IMR-90 (cell line): ENCODE measurements at places on chromosomes 1 and 21.
A peak's percentile ranks its signal among the peaks of the same experiment; 100 is the strongest.

DNA sequence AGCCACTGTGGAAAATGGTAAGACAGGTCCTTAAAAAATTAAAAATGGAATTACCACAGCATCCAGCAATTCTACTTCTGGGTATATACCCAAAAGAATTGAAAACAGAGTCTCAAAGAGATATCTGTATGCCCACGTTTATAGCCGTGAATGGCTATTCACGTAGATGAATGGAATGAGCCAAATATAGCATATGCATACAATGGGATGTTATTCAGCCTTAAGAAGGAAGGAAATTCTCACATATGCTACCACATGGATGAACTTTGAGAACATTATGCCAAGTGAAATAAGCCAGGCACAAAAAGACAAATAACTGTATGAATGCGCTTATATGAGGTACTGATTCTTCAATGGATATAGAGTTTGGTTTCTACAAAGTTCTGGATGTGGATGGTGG is 134.5 kb upstream of the KCNE2 start:
- DNase-seq, result no peak

DNA sequence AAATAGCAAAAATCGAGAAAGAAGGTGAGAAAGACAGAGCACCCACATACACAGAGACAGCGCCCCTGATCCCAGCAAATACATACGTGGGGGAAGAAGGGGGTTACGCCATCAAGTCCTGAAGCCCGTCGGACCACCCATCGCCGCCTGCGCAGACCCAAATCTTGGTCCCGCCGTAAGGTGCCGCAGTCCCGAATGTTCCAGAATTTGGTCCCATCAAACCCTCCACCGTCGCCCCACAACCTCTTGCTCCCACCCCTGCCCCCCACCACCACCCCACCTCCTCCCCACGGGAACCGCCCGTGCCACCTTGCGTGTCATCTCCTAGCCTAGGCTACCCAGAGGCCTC is 71.7 kb downstream of the CD46 start:
- DNase-seq, result no peak

GRCh38 chr1:157442065-157442464 is 110.2 kb downstream of the FCRL5 start:
- DNase-seq, result no peak

GRCh38 chr1:54865238-54866073 is 21.5 kb downstream of the DHCR24 start:
- no peak for DNase-seq

DNA sequence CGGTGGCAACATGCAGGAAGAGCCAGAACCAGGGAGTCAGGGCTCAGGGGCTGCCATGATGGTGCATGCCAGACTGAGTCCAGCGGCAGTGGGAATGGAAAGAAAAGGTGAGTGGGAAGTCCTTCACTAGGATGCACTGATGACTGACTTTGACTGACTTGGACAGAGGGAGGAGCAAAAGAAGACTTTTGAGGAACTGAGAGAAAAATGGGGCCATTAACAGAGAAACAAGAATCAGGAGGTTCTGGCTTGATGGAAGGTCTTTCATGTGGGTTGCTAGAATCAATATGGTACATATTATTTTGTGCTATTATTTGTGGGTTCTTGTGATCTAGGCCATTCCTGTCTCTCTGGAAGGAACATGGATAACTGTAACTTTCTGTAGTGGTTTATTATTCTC is 454.6 kb upstream of the PROX1 start:
- DNase-seq, result no peak

- no peak for DNase-seq
Observed at GRCh38 chr1:204139952-204140351, 11.9 kb downstream of the ETNK2 start.

- DNase-seq, result peak; percentile 47
Observed at GRCh38 chr1:180343921-180344769, 114.1 kb downstream of the LHX4 start.

- peak; percentile 73 for DNase-seq
Observed at GRCh38 chr1:54126271-54126815, 26.5 kb downstream of the CDCP2 start.

- peak; percentile 55 for DNase-seq
Observed at GRCh38 chr1:170010443-170010842, 64.1 kb downstream of the KIFAP3 start.

DNA sequence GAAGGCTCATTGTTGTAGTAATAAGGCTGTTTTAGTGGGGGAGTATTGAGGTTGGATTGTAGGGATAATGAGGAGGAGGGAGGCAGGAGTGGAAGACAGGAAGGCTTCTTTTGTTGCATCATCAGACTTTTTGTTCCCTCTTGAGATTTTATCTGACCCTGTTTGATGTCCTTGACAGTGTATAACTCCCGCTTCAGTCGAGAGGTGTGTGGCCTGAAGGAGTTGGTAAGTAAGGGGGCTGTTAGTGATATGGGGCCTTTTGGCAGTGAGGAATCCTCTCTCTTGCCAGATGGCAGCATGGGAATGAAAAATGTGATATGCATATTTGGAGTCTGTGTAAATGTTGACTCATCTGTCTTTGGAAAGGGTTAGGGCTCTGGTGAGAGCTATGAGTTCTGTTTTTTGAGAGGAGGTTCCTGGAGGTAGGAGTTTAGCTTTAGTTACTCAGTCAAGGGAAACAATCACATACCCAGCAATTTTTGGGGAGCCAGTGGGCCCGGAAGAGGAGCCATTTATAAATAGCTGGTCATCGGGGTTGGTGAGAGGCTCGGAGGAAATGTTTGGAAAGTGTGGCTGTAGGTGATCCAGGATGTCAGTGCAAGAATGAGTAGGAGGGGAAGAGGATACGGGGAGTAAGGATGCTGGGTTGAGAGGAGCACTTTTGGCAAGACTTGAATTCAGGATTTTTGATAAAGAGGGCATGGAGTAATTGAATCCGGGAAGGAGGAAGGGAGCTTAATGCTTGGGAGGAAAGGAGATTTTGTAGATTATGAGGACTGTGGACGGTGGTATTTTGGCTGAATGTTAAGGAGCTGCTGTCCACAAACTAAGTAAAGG is 136.7 kb upstream of the ETV3 start:
- DNase-seq, result peak; percentile 56

DNA sequence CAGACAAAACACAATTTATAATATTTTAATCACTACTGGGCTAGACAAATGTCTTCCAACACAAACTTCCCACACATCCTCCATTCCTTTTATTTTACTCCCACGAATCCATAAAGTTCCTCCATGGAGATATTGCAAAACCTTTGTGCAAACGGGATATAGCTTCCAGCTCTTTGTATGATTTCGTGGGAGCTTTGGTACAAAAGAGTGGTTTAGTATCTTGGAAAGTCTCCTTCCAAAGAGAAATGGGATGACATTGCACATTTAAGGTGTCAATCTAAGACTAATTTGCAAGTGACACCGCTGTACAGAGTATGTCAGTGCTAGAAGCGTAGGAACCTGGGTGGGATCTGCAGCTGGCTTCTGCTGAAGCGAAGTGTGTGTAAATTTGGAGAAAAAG is 455.2 kb upstream of the RUNX1 start:
- DNase-seq, result no peak

- DNase-seq, result peak; percentile 15
Observed at GRCh38 chr1:150322310-150322709, 977 bp downstream of the PRPF3 start.

DNA sequence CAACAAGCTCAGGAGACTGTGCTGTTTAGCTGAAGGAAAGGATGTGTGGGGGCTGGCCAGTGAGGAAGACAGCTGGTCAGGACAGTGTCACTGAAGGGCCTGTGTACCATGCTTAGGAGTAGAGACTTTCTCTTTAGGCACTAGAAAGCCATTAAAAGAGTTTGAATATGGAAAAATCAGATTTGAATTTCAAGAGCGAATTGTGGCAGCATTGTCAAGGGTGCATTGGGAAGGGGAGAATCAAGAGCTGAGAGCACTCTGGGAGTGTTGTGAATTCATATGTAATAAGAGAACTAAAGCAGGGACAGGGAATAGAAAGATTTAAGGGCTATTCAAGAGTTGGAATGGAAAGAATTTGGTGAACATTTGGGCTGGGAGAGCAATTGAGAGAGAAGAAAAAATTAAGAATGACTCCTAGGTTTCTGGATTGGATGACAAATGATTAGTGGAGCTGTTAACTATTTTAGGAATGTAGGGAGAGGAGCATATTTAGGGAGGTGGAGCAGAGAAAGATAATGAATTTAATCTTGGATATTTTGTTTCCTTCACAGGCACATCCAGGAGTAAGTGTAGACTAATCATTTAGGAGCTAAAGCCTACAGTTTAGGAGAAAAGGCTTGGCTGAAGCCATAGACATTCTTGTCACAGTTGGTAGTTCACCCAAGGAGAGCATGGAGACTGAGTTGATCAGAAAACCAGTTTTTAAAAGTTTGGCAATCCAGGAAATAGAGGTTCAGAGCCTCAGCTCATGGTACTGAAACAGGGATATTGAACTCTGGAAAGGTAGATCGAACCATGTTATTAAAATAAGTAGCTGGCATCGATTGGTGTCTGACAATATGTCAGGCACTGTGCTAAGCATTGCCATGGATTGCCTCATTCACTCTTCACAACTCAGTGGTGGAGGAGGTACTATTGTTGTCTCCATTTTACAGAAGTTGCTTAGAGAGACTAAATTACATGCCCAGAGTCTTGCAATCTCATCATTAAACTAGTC is 23.1 kb upstream of the TOR3A start:
- no peak for DNase-seq

DNA sequence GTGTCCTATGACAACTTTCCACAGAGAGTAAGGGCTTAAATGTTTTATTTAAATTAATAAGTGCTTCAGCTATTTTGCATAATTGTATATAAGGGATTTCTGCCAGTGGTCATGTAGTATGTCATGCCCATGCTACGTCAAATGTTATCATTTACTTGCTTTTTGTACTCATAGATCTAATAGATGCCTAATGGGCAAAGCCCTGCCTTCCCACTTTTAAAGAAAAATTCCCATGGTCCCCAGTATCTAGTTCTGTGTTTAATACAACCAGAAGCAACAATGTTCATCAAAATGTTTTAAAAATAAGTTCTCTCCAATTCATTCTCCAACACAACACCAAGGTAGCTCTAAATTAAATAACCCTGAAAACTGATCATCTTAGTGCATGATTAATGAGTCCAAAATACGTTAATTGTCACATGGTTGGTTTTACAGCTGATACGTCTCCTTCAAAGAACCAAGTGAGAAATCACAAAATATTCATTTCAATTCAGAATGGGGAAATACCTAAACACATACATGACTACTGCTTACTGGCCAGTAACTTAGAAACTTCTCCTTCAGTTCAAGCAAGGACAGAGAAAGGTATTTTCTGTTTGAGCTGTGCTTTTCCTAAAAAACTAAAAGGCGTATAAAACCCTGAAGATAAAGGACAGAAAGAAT is 49.1 kb upstream of the SDC3 start:
- no peak for DNase-seq

- peak; percentile 85 for DNase-seq
Observed at GRCh38 chr1:16348414-16349182, 3.7 kb downstream of the FBXO42 start.

DNA sequence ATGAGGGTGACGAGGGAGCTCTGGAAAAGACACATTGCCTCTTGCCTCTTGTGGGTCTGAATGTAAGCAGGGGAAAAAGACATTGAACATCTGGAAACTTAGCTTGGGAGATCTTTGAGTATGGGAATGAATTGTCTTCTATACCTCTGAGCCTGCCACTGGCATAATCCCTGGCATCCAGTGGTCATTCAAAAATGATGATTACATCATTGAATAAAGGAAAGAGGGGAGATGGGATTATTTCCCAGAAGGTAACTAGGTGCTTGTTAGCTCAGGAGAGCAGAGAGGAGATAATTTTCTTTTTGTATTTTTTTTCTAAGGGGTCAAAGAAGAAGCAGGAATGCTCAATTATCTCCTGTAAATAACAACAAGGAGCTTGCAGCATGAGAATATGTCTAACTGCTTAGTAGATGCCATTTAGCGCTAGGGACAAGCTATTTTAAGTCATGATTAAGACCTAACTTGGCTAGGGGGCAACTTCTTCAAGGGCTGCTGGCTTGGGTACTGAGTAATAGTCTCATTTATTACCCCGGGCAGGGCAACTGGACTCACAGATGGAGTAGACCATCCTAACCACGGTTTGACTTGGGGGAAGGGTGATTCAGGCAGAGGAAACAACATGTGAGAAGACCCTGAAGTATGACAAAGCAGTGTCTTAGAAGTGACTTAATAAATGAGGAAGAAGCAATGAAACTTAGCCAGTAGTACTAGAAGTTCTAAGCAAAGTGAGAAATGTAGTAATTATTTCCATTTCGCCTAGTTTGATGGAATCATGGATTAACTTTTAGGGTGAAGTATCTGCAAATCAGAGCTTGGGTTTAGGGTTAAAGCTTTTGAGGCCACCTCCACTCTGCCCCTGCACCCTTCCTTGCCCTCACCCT is 11.0 kb upstream of the XCL2 start:
- DNase-seq, result no peak

DNA sequence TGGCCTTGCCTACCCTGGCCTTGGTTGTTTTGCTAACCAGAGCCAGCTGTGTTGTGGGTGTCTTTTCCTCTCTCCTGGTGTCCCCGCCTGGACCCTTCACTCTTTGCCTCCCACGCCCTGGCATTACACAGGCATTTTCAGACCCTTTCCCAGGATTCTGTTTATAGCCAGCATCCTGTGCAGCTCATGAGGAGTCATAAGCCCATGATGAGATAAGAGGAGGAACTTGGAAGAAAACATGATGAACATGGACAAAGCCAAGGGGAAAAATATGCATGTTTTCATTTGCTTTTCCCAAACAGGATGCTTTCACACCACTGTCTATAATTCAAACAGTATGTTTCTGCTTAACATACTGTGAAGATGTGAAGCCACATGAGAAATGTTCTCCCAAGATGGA is 18.7 kb upstream of the WARS2 start:
- DNase-seq, result peak; percentile 81

DNA sequence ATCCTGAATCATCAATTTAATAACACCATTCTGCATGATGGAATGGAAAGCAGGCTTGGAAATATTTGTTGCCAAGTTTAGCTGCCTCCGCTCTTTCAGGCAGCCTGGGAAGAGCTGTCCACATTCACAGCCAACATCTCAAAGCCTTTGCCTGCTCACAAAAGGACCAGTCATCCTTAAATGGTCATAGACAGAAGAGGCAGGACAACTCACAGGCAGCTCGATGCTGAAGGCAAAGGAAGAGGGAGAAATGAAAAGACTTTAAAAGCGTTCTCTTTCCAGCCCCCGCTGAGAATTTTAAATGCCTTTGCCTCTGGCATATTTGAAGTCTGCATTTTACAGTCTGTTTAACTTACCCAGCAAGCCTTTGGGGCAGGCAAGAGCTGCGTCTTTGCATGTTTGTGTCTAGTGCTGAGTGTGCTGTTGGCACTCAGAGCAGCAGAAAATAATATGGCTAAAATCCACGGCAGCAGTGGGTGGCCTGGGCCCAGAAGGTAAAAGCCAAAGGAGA is 68.9 kb downstream of the NMNAT2 start:
- peak; percentile 52 for DNase-seq

- DNase-seq, result no peak
Observed at GRCh38 chr1:217072926-217073325, 349.7 kb upstream of the ESRRG start.

DNA sequence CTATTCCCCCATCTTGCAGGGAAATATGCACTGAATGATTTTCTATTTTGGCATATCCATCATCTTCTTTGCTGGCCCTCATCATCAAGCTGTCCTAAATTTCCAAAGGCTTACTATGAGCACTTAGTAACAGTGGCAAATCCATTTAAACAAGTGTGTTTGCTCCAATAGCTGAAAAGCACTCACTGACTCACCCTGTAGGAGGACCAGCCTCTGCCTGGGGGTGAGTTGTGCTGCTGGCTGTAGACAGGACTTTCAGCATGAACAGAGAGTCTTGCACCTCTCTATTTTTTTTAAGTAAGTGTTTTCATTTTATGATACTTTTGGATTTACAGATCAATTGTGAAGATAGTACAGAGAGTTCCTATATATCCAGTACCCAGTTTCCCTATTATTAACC is 97.3 kb downstream of the SLC35F3 start:
- DNase-seq, result no peak
